ENCODE measurements at places on chromosomes 4 and X.

DNA sequence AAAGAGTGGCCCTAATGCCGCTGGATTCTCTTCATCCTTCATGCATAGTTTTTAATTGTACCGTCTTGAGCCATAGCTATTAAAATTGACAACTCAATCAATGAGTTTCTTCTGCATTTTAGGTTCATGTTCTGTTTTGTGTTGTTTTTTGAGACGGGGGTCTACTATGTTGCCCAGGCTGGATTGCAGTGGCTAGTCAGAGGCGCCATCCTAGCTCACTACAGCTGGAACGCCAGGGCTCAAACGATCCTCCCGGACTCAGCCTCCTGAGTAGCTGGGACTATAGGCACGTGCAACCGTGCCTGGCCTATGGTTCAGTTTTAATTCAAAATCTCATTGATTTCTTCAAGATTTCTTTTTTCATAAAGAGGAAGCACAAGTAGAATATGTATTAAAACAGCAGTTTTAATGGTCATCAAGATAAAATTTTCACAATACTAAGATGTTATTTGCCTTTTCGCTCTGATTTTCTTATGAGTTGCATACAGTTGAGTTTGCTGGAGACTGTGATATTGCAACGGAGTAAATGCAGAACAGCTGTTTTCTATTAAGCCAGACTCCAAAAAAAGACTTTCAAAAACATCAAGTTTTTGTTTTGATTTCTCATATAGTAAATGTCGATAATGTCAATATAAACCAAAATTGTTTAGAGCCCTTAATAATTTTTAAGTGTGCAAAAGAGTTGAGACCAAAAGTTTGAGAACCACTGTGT lies 1.1 kb upstream of the STX18 start:
- no peak for DNase-seq

DNA sequence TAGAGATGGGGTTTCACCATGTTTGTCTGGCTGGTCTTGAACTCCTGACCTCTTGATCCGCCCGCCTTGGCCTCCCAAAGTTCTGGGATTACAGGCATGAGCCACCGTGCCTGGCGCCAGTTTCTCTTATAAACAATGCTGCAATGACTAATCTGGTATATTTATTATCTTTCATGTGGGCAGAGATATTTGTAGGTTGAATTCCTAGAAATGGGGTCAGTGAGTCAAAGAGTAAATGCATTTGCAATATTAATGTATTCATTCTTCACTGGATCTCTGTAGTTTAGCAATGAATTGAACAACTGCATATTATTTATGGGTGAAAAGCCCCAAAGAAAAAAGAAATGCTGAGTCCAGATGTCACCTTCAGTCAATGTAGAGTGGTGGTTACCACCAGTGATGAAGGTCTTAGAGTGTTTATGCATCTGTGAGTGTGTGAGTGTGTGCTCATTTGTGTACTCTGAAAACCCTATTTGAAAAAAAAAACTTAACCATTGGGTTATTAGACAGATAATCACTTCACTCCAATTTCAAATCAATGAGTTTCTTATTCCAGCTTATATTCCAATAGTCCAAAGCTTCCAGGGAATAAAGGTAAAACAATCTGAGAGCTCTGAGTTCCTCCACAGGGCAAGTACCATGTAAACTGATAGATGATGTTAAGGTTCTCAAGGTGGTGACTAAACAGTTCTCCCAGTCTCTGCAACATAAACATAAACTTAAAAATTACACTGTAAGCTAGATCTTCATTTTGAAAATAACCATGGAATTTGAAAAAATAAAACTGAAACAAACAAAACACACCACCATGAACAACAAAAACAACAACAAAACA lies 22.6 kb upstream of the CD38 start:
- no peak for DNase-seq

- no peak for DNase-seq
These were observed 29.6 kb upstream of the ERVMER34-1 start for GRCh38 chr4:52780617-52781354.

DNA sequence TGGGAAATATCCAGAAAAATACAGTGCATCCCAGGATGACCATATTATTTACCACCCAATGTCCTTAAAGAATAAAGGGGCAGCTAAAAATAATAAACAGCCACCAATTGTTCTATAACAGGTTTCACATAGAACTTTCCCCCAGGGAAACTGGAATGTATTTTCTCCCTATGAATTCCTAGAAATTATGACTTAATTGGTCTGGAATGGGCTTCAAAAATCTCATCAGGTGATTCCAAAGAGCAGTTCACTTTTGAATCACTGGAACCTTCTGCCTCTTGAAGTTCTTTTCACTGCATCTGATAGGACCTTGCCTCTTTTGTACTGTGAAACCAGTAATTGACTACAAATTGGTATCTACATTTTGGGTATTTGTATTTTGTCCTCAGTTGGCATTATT lies 119.3 kb downstream of the ZNF330 start:
- no peak for DNase-seq

DNA sequence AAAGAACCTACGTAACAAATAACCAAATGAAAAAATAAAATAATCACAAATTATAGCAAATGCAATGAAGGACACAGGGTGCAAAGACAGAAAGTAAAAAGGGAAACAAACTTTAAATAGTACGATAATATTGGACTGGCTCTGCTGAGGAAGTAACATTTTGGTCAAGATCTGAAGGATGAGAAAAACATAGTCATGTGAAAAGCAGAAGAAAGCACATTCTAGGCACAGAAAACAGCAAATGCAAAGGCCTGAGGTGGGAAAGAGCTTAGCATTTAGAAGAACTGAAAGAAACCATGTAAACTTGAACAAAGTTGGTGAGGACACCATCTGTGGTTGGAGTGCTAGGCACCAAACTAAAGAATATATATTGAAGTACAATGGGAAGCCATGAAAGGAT lies 111.2 kb downstream of the PPP3CA start:
- no peak for DNase-seq

DNA sequence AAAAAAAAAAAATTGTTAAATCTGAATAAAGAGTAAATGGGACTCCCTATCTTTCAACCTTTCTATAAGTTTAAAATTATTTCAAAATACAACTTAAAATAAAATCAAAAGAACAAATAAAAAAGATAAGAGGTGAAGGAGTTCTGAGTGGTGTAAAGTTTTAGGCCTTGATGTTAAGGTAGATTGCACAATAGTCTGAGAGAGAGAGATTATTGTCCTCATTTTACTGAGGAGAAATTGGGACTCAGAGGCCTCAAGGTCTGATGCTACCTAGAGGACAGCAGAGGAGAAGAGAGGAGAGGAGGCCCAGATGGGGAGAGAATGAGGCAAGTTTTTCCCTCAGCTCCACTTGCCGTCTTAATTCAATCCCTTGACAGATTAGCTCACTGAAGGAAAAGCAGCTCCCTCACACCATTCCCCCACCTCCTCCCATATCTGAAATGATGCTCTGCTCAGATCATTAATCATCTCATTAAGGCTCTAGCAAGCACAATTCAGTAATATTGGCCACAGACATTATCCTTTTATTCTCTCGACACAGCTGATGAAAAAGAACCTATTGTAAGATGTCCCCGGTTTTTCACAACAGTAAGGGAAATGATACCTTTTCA lies 106.3 kb upstream of the PTPN13 start:
- no peak for DNase-seq

DNA sequence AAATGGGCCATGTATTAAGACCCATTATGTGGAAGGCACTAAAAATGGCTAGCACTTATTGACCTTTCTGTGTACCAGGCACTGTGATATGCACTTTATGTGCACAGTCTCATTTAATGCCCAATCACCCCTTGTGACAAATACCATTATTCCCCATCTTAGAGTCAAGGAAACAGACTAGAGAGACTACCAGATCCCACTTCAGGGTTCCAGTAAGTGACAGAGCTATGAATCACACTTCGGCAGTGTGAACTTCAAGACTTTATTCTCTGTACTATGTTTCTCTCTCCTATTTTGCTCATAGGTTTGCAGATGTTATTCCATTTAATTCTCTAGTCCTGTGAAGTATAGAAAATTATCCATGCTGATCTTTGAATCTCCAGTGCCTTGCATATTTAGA lies 107.0 kb downstream of the NFKB1 start:
- no peak for DNase-seq

DNA sequence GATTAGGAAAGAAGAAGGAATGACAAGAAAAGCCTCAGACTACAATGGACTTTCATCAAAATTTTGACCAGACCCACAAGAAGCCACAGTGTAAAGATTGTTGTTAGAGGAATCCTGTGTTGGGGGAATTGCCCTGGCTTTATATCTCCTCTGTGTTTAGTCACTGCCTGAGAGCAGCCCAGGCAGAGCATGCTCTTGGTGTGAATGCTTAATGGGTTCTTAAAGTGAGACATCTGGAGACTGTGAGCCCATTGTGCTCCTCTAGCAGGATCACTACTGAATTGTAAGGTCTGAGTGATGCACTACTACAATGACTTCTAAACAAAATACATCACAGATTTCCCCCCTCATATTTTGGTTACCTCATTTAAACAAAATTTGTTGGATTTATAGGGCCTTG lies 1860.5 kb upstream of the ADGRL3 start:
- no peak for DNase-seq

- DNase-seq = no peak
These were observed 219.8 kb upstream of the CTSO start for GRCh38 chr4:156173486-156173885.

- peak; percentile 57 for DNase-seq
These were observed 14.1 kb downstream of the CTBP1 start for GRCh38 chr4:1234811-1235292.

DNA sequence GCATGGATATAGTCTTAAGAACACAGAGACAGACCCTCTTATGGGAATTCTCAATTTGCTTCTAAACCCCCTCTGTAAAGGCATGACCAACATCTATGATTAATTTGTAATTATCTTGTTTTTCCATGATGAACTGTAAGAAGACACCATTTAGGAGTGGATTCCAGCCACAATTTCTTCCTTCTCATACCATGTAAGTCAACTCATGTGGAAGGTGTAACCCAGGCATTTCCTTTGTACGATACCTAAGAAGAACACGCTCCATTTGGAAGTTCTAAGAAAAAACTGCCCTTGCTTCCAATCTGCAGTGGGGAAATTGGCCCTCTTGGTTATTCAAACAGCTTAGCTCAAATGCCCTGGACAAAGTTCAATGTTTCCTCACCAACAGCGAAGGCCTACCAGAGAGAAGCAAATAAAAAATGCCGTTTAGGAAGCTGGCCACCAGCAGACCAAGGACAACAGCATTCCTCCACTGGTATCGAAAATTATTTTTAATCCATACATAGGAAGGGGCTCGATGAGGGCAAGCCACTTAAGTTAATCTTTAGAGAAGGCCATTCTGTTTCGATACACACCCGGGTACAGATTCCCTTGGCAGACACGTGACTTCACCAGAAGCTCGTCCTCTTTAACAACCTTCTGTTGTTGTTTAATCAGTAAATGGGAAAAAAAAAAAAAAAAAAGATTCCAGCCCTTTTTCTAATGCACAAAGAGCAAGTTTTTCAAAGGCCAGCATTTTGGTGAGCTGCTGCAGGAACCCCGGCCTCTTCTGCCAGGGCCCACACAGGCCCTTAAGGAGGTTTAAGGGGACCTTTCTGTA lies 2.6 kb downstream of the DHRSX start:
- no peak for DNase-seq

GRCh38 chr4:94470132-94470531 lies 18.4 kb downstream of the PDLIM5 start:
- no peak for DNase-seq

DNA sequence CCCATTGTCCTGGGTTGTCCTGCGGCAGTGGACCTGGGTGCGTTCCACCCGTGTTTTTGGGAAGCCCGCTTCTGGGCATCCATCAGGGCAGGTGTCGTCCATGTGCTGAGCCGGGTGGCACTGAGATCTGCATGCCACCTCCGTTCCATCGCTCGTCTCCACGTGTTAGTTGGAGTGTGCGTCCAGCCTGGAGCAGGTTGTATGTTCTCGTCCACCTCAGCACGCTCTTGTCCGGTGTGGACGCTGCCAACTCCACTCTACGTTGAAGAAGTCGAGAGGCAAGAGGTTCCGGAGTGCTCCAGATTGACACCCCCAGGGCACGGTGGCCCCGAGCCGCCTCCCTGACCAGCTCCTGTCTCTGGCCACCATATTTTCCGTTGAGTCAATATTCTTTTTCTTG lies 33.9 kb downstream of the PCGF3 start:
- no peak for DNase-seq

- DNase-seq = no peak
These were observed 65.0 kb downstream of the PRKG2 start for GRCh38 chr4:81149976-81150375.

DNA sequence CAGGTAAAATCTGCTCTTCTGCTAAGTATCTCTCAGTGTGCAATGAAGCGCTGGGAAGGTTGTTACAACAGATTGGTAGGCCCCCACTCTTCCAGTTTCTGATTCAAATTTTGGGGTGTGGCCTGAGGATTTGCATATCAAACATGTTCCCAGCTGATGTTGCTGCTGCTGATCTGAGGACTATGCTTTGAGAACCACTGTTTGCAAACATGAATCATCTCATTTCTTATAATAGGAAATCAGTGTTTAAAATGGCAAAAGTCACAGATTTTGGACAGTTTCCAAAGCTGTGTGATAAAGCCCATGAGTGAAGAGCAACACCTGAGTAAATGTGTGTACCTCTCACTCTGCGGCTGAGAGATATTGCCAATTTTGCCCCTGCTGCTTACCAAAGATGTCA lies 36.2 kb upstream of the NDNF start:
- no peak for DNase-seq

DNA sequence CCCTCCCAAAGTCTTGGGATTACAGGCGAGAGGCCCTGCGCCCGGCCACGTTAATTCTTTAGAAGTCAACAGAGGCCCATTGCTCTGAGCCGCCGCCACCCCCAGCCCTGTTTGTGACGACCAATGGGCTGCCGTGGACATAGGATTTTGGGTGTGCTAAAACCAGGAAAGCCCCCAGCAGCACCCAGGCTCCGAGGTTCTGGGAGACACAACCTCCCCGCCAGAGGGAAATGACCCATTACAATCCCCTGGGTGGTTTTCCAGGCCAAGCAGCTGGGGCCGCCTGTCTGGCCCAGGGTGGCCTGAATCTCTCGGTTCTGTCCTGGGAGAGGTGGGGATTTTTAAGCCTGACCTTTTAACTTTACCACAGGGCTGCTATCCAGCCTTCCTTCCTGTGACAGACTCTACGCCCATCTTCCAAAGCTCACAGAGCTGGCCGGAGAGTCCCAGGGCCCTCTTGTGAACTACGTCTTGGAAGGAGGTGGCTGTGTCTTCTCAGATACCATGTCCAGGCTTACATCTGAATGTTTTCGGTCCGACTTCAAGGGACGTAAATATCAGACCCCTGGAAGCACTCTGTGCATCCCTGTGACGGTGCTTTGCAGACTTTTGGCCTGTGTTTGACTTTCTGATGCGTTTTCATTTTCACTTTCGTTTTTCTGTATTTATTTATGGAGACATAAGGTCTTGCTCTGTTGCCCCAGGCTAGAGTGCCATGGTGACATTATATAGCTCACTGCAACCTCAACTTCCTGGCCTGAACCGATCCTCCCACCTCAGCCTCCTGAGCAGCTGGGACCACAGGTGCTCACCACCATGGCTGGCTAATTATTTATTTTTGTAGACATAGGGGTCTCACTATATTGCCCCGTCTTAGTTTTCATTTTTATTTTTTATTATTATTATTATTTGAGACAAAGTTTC lies 36.0 kb downstream of the P2RY8 start:
- peak; percentile 43 for DNase-seq
